ENCODE measurements at places on chromosomes 3 and 15.

GRCh38 chr3:193269343-193270028 lies 28.5 kb downstream of the PLAAT1 start:
- DNase-seq, result no peak

GRCh38 chr15:48091522-48091921 lies 29.3 kb upstream of the SLC24A5 start:
- DNase-seq, result no peak

GRCh38 chr3:42850263-42850662 lies 25.4 kb downstream of the CYP8B1 start:
- DNase-seq, result no peak

DNA sequence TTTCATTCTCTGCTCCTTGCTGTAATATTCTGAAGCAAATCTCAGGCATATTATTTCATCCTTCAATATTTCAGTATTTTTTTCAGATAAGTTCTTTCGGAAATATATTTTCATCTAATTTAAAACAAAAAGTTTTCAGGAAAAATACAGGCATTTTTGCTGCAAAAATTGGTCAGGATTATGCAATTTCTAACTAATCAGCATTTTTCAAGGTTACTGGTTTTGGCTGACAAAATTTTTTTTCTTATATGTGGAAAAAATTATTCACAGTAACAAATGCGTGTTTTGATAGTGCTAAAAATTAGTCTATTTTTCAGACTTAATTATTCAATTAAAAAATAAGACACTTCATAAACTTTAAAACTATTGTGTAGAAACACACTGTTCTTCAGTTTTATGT lies 31.4 kb downstream of the FNDC3B start:
- no peak for DNase-seq

- DNase-seq, result no peak
Observed at GRCh38 chr15:91694131-91694830, 159.2 kb upstream of the SLCO3A1 start.

DNA sequence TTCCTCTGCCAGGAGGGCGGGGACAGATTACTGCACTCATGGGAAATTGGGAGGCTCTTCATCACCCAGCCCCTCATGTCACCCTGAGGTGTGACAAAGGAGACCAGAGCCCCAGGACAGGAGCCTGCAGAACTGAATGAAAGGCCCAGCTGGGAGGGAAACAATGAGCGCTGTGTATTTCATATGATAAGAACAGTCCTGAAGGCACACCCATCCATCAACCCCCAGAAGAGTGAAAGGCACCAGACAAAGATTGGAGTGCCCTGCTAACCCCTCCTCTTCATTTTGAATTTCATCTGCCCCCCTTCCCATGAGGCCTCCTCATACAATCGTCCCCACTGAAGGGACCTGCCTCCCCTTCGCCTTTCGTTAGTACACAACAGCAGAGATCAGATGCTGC lies 160.0 kb upstream of the PRICKLE2 start:
- DNase-seq, result no peak

GRCh38 chr3:184384856-184385422 lies 5.1 kb downstream of the CHRD start:
- no peak for DNase-seq

- peak; percentile 71 for DNase-seq
Observed at GRCh38 chr15:70196372-70197316, 98.9 kb upstream of the TLE3 start.

DNA sequence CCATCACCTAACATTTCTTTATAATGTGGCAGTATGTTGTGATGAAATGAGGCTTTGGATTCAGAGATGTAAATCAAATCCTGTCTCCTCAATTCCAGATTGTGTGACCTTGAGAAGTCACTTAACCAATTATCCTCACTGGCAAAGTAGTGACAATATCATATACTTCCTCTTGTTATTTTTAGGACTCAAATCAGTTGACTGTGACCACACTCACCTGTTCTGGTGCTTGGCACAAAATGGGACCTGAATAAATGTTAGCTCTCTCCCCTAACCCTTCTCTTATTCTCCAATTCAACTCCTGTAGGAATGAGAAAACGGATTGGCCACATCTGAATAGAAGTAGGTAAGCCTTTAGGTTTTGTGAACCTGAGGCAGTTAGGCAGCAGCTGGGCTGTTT lies 42.1 kb downstream of the IQCH start:
- no peak for DNase-seq

GRCh38 chr3:155594526-155595187 lies 150.2 kb downstream of the PLCH1 start:
- DNase-seq, result no peak

GRCh38 chr3:137165117-137165806 lies 207.5 kb downstream of the IL20RB start:
- no peak for DNase-seq

GRCh38 chr3:167649746-167650145 lies 4.0 kb downstream of the WDR49 start:
- DNase-seq, result no peak

DNA sequence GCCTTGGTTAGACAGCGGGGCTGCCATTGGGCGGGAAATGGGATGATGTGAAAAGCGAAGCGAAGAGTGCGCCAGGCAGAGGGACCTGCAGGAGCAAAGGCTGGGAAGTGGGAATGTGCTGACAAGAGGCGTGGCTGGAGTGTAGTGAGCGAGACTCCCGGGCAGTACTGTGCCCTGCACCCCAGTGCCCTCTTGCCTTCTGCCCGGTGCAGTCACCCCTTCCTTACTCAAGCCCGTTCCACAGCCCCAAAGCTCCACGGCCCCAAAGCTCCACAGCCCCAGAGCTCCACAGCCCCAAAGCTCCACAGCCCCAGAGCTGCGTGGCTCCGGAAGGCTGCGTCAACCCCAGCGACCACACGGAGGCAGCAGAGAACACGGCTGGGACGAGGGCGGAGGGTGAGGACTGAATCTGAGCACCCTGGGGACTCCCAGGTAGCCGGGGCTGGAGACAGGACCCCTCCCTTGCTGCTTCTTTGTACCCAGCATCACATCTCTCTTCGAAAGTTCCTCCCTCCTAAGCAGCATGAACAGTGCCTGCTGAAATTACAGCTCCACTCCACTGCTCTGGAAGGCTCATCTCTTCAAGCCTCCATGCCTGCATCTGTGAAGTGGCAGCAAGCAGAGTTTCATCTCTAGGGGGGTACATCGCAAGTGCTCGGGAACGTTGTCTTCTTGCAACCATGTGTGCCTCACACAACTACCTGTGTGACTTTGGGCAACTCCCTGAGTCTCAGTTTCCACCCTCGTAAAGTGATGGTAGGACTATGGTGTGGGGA lies 108.9 kb downstream of the FBLN2 start:
- peak; percentile 92 for DNase-seq

- DNase-seq, result no peak
Observed at GRCh38 chr3:149215515-149215914, 6.1 kb downstream of the CP start.

- DNase-seq, result no peak
Observed at GRCh38 chr15:55860468-55860867, 117.5 kb upstream of the PRTG start.

DNA sequence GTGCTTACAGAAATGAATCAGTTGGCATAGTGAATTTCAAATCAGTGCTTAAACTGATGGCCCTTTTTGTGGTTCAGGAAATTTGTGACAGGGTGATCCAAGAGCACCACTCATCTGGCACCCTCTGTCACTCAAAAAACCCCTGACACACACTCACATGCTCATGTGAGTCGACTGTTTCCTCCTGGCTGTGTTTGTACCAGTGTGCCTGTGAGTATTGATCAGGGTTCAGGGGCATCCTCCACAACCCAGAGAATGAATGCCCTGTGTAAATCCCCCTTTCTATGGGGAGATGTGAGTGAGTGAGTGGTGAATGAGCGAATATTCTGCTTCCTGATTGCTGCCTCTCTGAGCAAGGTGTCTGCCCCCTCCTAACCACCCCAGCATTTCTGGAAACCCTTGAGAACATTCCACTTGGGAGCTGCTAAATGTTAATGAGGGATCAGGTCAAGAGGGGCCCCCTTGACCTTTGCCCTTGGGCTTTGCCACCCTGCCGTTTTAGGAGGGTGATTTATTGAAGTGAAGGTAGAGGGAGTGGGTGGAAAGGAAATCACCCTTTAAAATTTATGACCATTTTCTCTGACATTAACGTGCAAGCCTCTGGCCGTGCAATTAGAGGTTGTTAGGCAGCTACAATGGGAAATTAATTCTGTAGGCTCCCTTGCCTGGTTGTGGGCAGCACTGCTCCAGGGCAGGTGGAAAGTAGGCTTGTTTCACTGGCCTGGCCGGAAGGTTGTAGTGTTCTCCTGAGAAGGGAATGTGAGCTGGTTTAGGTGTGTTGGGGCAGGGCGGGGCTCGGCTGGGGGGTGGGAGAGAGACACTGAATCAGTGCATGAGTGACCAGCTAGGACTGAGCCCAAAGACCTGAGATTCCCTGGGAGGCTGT lies 87.2 kb downstream of the SLCO3A1 start:
- no peak for DNase-seq

DNA sequence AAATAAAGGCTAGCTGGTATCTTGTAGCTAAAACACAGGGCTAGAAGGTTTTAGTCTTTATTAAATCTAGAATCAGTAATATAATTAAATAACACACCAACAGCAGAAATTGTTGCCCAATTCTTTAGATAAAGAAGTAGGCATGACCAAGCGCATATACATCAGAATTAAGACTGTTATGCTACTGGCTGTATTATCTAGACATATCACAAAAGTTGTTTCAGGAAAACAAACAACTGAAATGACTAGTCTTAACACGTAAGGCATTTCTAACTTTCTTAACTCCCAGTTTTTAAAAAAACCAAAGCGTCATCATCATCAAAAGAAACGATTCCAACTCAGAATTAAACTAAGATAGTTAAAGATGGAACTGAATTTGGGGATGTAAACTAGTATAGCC lies 55.4 kb downstream of the EMC4 start:
- no peak for DNase-seq

- DNase-seq, result no peak
Observed at GRCh38 chr15:77825252-77825542, 192.5 kb upstream of the LINGO1 start.

- DNase-seq, result peak; percentile 40
Observed at GRCh38 chr3:159884661-159885402, 103.8 kb upstream of the IL12A start.

DNA sequence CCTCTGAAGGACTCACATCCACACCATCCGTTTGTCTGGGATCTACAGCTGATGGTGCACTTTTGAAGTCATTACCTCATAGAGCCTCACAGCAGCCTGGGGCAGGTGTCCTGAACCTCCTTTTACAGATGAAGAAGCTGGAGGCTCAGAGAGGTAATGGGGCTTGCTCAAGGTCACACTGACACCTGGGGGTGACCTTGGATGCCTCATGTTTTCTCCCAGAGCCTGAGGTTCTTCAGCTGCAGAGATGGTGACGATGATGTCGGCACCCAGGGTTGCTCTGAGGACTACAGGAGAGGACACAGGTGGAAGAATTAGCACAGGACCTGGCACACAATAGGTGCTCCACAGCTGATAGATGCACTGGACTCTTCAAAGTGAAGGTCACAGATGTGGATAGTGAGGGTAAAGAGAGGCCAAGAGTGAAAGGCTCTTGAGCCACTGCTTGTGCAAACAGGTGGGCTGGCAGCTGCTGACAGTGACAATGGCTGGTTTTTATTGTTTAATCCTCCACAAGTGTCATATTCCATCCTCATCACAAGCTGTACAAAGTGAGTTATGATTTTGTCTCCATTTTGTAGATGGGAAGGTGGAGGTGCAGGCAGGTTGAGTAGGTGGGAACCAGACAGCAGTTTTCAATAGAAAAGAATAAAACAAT lies 17.4 kb upstream of the ATP2B2 start:
- DNase-seq, result no peak

DNA sequence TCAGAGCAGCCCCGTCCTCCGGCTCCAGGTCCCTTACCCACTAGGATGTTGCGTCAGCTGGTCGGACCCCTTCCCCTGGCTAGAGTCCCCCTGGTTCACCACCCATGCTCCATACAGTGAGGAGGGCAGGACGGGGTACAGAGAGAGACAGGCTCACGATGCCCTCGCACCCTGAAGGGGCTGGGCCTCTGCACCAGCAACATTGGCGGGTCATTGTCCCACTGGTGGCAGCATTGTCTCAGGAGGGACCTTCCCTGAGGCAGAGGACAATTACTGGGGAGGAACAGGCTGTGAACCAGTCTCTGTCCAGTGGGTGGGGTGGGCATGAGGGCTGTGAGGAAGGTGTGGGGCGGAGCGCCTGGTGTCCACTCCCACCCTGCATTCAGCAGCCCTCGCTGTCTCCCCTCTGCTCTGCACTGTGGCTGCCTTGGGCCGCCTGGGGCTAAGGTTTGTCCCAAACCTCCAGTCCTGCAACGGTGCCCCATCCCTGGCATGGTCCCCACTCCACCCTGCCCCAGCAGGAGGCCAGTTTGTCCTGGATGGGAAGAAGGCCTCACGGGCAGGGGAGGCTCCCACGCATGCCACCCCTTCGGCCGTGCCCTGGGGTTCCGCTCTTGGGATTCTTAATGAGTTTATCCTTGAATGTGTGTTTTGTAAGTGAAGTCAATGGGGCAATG lies 48.0 kb upstream of the KLF13 start:
- DNase-seq, result no peak

- DNase-seq, result no peak
Observed at GRCh38 chr15:31300981-31301672, 25.5 kb upstream of the KLF13 start.

- DNase-seq, result no peak
Observed at GRCh38 chr3:131427226-131427625, 45.7 kb downstream of the NUDT16 start.

- DNase-seq, result no peak
Observed at GRCh38 chr3:190618330-190619030, 104.6 kb downstream of the IL1RAP start.

DNA sequence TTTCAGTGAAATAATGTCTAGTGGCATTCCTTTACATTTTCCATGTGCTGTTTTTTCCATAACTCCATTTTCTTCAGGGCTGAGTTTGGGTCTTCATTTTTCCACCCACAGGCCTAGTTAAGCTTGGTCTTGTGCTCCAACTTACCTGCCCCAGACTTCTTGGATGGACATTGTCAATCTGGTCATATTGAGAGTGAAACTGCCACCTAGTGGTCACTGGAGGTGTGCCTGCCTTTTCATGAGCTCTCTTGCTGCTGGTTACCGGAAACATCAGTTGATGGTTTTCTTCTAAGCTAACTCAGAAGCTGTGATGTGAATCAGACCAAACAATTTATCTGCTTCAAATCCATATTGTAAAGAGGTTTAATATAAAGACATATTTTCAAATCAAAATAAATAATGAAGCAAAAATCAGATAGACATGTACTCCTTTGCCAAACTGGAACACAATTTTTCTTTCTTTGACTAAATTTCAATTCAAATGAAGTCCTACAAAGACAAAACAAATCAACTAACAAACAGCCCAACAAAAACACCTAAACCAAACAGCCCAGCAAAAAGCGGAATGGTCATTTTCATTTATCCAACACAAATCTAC lies 135.1 kb upstream of the RASGRP1 start:
- peak; percentile 45 for DNase-seq

DNA sequence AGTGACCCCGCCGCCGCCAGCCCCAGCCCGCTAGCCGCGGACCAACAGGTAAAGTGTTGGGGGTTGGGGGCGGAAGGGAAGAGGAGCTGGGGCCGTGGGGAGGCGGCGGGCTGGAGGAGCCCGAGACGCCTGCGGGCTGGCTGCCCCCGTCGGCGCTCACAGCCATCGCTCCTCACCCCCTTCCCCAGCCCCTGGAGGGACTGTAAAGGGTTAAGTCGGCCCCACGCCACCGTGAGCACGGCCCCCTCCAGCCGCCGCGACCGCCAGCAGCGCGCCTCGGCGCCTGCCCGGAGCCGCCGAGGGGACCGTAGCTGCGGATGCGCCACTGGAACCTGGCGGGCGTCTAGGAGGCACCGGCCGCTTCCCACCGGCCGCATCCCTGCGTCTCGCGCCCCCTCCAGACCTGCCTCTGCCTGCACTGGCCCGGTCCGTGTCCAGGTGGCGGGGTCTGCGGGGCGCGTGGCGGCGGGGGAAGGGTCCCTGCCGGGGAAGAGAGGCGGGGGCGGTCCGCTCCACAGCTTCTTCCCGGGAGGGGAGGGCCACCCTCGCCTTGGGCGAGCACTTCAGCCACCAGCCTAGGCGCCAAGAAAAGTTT lies 522 bp downstream of the MED12L start:
- peak; percentile 15 for DNase-seq

Data from GM19239 (cell line).